ENCODE measurements at places on chromosomes 6 and 20.

DNA sequence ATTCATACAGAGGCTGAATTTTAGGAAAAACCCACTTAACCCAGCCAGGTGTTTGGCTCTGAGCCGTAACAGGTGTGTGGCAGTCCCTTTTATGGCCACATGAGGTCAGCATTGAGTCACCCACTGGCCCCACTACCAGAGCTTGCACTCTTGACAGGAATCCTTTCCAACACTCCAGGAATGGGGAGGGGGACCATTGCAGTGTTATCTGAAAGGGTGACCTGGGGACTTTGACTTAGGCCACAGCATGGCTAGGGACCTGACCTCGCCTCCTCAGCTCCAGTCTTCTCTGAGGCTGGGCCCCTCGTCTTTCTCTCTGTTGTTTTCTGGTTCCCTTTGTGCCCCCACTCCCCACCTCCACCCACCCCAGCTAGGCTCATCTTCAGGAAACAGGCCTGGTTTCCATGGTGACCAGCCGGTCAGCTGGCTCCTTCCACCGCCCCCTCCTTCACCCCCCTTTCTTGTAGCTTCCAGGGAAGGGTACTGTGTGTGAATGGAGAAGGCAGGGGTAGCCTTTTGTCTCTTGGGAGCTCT, 2.1 kb upstream of the TMEM151B start:
- H3K27ac ChIP-seq = no peak overlapping the region
- no peaks in the 10 kb centered on the region for H3K36me3 ChIP-seq
- peaks cover 21% of the 10 kb centered on the region for H3K4me1 ChIP-seq

- no peak overlapping the region for H3K4me3 ChIP-seq
- H3K36me3 ChIP-seq = peaks cover 2% of the 10 kb centered on the region
- H3K4me1 ChIP-seq = peaks cover 60% of the 10 kb centered on the region
- no peaks in the 10 kb centered on the region for H3K27me3 ChIP-seq
- H3K27ac ChIP-seq = peak overlapping the region; percentile 1
Measured at GRCh38 chr6:133966654-133967329, 13.8 kb downstream of the TBPL1 start.

- no peak for DNase-seq
- H3K4me3 ChIP-seq = no peak overlapping the region
- no peak overlapping the region for H3K27ac ChIP-seq
- H3K4me1 ChIP-seq = peaks cover 3% of the 10 kb centered on the region
- H3K36me3 ChIP-seq = no peaks in the 10 kb centered on the region
- H3K27me3 ChIP-seq = peaks cover 6% of the 10 kb centered on the region
Measured at GRCh38 chr6:77371748-77372147, 91.5 kb downstream of the HTR1B start.

GRCh38 chr6:21227486-21227885, 366.1 kb upstream of the SOX4 start:
- H3K4me3 ChIP-seq = no peak overlapping the region
- DNase-seq = no peak
- H3K36me3 ChIP-seq = peaks cover 15% of the 10 kb centered on the region
- H3K4me1 ChIP-seq = peaks cover 4% of the 10 kb centered on the region
- H3K27ac ChIP-seq = no peak overlapping the region

- no peak overlapping the region for H3K27ac ChIP-seq
- H3K27me3 ChIP-seq = peaks cover 6% of the 10 kb centered on the region
- no peak for DNase-seq
Measured at GRCh38 chr6:136967876-136968752, 46.0 kb downstream of the SLC35D3 start.

- peaks cover 40% of the 10 kb centered on the region for H3K4me1 ChIP-seq
- H3K4me3 ChIP-seq = no peak overlapping the region
- no peak for DNase-seq
- no peaks in the 10 kb centered on the region for H3K27me3 ChIP-seq
- peak overlapping the region; percentile 58 for H3K27ac ChIP-seq
Measured at GRCh38 chr6:38035478-38035877, 216.0 kb downstream of the ZFAND3 start.

DNA sequence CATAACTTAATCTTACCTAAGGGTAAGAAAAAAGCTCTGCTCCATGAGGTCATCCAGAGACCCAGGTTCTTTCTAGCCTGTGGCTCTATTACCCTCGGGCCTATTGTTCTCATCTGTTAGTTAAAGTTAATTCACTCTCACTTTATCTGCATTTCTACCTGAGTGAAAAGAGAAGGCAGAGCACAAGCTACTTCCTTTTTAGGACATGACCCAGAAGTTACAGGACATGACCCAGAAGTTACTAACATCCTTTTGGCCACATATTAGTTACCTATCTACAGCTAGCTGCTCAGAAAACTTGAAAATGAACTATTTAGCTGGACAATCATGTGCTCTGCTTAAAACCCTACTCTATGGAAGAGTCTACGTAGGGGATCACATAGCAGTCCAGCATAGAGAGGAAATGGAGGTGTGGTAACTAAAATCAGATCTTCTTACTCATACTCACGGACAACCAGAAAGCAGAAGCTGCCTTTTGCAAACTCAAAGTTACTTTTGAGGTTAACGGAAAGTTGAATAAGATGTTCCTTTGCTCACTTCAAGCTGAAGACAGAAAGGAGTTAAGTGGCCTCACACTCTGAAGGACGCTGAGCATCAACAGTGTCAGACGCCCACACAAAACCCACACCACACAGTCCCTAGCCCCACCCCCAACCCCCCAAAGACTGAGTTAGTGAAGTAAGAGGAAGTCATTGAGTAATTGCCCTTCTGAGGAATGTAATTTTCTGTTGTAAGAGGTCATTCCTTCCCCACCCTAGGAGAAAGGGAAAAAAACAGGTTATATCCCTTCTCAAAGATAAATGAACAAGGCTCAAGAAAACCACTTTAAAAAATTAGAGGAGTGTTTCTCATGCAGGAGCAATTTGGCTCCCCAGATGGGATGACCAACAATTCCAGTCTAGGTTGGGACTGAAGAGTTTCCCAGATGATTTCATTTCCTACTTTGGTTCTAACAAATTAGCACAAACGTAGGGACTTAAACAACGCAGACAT, 45.9 kb upstream of the TAB2 start:
- H3K27ac ChIP-seq = no peak overlapping the region
- peaks cover 3% of the 10 kb centered on the region for H3K4me1 ChIP-seq
- no peak for DNase-seq

DNA sequence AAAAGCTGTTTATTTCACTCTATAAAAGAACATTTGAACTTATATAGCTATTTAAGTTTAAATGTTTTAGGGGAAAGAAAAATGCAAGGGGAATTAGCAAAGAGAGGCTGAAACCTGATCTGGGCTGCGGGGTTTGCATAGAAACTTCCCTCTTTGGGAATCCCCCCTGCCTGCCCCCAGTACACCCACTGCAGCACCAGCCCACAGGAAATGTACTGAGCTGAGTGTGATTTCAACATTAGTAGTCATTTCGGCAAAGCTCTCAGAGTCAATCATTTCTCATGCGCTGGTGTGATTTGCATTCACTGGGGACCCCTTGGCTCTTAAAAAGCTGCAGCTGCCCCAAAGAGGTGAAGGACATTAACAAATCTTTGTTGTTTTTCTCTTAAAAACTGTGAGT, 859.4 kb downstream of the MAFB start:
- no peak overlapping the region for H3K4me3 ChIP-seq
- no peak for DNase-seq
- no peak overlapping the region for H3K27ac ChIP-seq
- H3K4me1 ChIP-seq = peaks cover 19% of the 10 kb centered on the region
- H3K27me3 ChIP-seq = peaks cover 5% of the 10 kb centered on the region

DNA sequence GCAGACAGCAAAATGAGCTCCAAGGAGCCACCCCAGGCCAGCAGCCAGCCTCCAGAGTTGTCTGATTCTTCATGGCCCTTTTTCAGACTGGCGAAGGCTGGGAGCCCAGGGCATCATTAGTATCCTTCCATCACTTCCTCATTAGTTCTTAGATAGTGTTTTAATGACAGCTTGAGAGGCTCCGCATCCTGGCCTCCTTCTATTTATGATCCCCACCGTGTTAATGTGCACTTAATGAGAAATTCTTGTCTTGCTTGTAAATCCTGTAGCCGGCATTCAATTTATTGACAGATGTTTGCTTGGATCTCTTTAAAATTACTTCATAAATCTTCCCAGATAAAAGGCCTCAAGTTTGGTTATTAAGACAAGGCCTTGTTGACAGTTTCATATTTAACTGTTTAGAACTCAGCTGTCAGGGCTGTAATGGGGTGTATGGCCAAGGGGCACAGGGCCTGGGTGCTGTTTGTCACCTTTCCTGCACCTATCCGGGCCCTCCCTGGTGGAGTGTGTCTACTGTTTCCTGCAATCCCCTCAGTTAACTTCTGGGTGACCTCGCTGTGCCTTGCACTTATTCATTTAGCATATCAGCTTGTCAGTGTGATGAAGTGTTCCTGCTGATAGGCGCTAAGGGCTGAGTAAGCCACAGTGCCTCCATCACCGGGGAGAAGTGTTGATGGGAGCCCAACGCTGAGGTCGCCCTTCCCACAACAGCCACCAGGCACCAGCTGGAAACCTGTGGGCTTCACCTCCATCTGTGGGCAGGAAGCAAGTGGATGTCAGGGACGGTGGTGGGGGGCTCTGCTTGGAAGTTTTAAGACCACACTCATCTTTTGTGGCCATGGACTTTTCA, 169.3 kb downstream of the TSHZ2 start:
- no peak overlapping the region for H3K4me3 ChIP-seq
- H3K36me3 ChIP-seq = no peaks in the 10 kb centered on the region
- DNase-seq = no peak
- no peaks in the 10 kb centered on the region for H3K27me3 ChIP-seq
- no peaks in the 10 kb centered on the region for H3K4me1 ChIP-seq

DNA sequence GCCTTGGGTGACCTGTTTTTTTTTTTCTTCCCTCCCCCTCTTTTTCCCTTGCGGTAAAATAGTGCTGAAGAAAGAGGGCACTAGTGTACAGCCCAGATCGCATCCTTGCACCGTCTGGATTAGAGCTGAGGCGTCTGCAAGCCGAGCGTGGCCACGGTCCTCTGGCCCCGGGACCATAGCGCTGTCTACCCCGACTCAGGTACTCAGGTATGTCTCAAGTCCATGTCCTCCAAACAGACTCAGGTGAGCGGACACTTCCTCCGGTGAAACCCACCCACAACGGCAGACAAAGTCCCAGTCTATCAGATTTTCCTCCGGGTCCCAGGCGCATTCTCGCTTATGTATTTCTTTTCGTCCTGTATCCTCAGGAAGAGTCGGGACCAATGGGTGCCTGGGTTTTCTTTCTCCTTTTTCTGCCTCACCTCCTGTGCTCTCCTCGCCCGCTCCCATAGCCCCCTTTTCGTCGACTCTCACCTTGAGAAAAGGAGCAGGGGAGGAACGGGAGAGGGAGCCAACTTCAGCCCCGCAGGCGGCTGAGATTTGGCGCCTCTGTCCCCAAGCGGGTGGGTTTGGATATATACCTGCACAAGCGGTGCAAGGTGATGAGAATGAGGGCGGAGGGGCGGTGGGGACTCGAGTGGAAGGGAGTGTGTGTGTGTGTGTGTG, 1.1 kb upstream of the GRM1 start:
- no peak overlapping the region for H3K27ac ChIP-seq
- no peak for DNase-seq
- H3K4me1 ChIP-seq = peaks cover 3% of the 10 kb centered on the region

- H3K27ac ChIP-seq = no peak overlapping the region
- no peak overlapping the region for H3K4me3 ChIP-seq
- no peak for DNase-seq
Measured at GRCh38 chr20:9321007-9321406, 193.4 kb upstream of the LAMP5 start.

DNA sequence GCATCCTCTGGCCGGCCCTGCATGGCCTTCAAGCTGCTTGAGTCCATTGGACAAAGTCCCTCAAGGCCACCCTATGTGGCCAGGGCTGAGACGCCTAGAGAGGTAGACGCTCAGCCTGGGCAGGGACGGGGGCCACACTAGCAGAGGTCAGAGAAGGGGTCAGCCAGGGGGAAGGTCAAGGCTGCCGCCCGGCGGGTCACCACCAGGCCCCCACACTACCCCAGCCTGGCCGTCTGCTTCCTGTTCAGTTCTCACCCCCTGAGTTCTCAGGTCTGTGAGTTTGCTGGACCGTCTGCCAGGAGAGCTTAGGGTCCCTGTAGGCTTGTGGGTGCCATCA, 37.3 kb downstream of the NTSR1 start:
- no peaks in the 10 kb centered on the region for H3K4me1 ChIP-seq
- no peaks in the 10 kb centered on the region for H3K36me3 ChIP-seq
- H3K4me3 ChIP-seq = no peak overlapping the region
- DNase-seq = no peak

DNA sequence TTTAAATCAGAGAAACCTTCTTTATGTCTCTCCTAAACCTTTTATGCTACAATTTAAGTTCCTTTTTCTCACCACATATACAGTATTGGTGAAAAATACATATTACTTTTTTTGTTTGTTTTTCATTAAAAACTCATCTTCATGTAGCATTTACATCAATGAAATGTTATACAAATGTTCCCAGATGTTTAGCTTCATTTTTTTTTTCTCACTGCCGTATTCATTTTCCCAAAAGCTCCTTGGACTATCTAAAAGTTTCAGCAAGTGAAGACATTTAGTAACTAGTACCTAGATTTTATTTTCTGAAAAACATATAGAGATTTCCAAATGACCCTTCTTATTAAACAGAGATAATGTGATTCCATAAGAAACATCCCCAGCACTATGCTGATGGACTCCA, 128.9 kb downstream of the BMP5 start:
- no peak for DNase-seq
- no peak overlapping the region for H3K4me3 ChIP-seq
- no peaks in the 10 kb centered on the region for H3K27me3 ChIP-seq
- peaks cover 4% of the 10 kb centered on the region for H3K36me3 ChIP-seq
- H3K27ac ChIP-seq = no peak overlapping the region

GRCh38 chr20:61350500-61351250, 98.6 kb downstream of the CDH4 start:
- H3K27ac ChIP-seq = no peak overlapping the region
- H3K36me3 ChIP-seq = no peaks in the 10 kb centered on the region
- H3K4me3 ChIP-seq = no peak overlapping the region

GRCh38 chr6:167275001-167275400, 16.1 kb upstream of the UNC93A start:
- H3K27ac ChIP-seq = no peak overlapping the region
- H3K27me3 ChIP-seq = peaks cover 12% of the 10 kb centered on the region
- DNase-seq = no peak

DNA sequence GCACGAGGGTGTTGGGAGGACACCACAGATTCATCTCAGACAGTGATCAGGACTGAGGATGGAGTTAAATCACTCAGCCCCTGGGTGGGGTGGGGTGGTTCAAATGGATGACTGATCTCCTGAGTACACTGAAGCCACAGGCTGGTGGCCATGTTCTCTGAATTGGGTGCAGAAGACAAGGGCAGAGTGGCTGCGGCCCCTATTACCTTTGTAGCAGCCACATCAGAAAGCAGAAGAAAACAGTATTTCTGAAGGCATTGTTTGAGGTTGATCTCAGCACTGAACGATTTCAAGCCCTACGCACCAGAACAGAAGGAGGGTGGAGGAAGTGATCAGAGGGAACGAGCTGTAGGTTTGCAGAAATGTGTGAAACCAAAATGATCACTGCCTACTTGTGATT, 71.6 kb downstream of the SH3BGRL2 start:
- no peak for DNase-seq
- no peak overlapping the region for H3K27ac ChIP-seq
- H3K4me3 ChIP-seq = no peak overlapping the region

- peaks cover 21% of the 10 kb centered on the region for H3K4me1 ChIP-seq
- H3K27me3 ChIP-seq = no peaks in the 10 kb centered on the region
- H3K27ac ChIP-seq = no peak overlapping the region
- DNase-seq = no peak
- H3K4me3 ChIP-seq = no peak overlapping the region
Measured at GRCh38 chr20:10682939-10683338, 9.1 kb upstream of the JAG1 start.

- peak overlapping the region; percentile 83 for H3K27ac ChIP-seq
- H3K36me3 ChIP-seq = peaks cover 2% of the 10 kb centered on the region
- no peaks in the 10 kb centered on the region for H3K27me3 ChIP-seq
- peak; percentile 91 for DNase-seq
- H3K4me1 ChIP-seq = peaks cover 20% of the 10 kb centered on the region
- peak overlapping the region; percentile 84 for H3K4me3 ChIP-seq
Measured at GRCh38 chr20:33663161-33664084, 1.3 kb downstream of the C20orf144 start.
